CD8-positive, alpha-beta T cell (primary cell): ENCODE measurements at places on chromosomes 2 and 18.

- DNase-seq = no peak
Observed at GRCh38 chr18:47995654-47996053, 65.2 kb upstream of the SMAD2 start.

DNA sequence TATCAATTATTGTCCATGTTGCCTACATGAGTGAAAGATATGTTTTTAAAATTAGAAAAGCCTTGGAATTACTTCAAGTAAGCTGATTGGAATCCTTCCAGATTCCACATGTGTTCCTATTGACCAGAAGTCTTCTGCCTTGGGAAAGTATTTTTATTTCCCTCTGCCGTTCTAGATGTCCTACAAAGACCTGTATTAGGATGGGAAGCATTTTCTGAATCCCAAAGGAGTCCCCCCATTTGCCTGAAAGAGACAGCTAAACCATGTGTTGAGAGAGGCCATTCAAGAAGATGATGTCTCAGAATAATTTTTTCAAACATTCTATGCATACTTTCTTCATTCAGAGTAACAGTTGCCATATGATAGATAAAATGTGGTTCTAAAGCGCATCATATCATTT is 19.0 kb upstream of the MYO1B start:
- DNase-seq = no peak

GRCh38 chr2:75162259-75162658 is 37.1 kb downstream of the TACR1 start:
- DNase-seq = no peak

DNA sequence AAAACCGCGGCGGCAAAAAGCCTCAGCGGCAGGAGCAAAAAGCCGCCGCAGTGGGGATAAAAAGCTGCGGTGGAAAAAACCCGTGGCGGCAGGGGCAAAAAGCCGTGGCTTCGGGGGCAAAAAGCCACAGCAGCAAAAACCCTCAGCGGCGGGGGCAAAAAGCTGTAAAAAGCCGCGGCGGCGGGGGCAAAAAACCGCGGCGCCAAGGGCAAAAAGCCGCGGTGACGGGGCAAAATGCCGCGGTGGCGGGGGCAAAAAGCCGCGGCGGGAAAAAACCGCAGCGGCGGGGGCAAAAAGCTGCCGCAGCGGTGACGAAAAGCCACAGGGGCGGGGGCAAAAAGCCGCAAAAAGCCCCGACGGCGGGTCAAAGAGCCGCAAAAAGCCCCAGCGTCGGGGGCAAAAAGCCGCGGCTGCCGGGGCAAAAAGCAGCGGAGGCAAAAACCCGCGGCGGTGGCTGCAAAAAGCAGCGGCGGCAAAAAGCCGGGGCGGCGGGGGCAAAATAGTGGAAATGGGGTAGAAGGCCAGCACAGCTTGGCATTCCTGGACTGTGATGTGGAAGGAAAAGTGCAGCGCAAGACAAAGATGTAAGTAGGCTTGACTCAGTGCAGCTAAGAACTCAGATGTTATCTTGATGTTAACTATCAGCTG is 151.8 kb downstream of the ANKRD30BL start:
- no peak for DNase-seq

GRCh38 chr18:57833441-57834101 is 30.5 kb upstream of the ATP8B1 start:
- no peak for DNase-seq

DNA sequence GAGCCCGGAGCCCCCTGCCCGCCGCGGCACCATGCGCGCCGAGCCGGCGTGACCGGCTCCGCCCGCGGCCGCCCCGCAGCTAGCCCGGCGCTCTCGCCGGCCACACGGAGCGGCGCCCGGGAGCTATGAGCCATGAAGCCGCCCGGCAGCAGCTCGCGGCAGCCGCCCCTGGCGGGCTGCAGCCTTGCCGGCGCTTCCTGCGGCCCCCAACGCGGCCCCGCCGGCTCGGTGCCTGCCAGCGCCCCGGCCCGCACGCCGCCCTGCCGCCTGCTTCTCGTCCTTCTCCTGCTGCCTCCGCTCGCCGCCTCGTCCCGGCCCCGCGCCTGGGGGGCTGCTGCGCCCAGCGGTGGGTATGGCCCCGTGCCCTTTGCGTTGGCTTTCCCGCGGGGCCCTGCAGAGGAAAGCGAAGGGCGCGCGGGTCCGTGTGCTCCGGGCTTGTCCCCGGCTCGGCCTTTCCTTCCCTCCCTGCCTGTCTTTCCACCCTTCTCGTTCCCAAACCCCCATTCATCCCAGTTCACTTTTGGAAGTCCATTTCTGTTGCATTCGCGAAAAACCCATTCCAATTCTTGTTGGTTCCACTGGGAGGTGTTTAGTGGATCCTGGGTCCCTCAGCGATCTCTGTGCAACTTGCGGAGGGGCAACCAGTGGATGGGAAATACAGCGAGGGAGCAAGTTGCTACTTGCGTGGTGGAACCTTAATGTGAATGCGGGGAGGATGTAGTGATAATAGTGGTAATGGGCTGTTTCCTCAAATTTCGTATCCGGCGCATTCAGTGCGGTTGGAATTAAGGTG is 599 bp downstream of the ADAM23 start:
- DNase-seq = no peak

DNA sequence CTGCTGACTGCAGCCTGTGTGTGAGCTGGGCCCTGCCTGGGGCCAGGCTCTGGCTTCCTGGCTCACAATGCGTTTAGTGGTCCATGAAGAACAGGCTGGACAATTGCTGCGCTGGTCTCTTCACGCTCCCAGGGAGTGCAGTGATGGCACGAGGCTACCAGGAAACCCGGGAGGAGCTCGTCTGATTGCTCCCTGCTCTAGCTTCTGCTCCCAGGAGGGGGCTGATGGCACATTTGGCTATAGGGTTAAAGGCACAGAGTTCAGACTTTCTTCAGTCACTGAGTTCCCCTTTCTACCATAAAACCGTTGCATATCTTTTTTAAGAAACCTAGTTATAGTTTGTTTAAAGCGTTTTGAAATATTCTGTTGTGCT is 60.1 kb downstream of the KCNF1 start:
- DNase-seq = no peak

DNA sequence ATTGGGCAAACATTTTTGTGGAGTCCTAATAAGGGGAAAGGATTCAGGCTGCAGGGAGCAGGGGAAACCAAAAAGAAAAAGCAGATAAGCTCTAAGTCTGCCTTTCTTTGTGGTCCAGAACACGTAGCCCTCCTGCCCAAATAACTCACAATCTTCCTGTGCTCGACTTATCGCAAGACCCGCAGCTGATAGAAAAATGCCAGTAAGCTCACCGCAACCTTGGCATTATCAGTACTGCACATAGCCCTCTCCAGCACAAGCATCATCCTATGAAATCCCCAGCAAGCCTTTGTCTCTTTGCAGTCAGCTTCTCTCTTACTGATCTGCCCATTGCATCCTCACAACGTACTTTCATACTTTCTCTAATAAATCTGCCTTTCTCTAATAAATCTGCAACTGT is 202.4 kb upstream of the HNRNPA3 start:
- DNase-seq = no peak

DNA sequence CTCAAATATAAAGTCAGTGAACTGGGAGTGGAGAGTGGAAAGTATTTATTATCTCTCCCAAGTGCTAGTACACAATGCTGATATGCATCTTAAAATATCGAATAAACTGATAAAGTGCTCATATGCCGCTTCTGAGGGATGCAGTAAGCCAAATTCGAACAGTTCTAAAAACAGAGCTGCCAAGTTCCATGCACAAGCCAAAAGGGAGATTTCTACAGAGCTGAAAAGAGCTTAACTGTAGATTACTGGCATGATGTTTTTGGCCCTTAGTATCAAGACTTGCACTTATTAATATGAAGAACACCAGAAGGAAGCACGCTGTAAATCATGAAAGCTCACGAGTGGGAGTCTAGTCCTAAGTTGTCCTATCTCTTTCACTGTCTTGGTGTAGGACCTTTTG is 7.9 kb downstream of the TMEFF2 start:
- DNase-seq = no peak

GRCh38 chr2:12577567-12578253 is 139.0 kb upstream of the TRIB2 start:
- DNase-seq = no peak

- peak; percentile 37 for DNase-seq
Observed at GRCh38 chr2:12718711-12719399, 2.1 kb downstream of the TRIB2 start.

- no peak for DNase-seq
Observed at GRCh38 chr18:70503060-70503459, 214.2 kb downstream of the SOCS6 start.

GRCh38 chr2:195646424-195646823 is 10.6 kb upstream of the SLC39A10 start:
- no peak for DNase-seq

GRCh38 chr2:175631245-175631623 is 370.8 kb downstream of the LNPK start:
- no peak for DNase-seq

DNA sequence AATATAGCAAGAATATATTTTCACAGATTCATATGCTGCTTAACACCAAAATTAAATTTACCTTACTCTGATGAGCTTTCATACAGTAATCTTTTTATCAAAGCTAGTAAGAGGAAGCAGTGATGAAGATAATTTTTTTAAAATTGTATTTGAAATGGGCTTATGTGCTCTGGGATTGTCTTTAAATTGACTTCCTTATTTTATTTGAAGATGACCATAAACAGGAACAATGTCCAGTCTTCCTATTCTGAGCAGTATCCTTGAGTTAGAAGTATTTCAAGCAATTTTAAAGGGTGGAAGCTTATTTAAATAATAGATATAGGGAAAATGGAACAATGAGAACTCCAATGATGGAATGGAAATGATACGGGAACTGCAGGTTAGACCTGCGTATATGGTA is 211.6 kb downstream of the MCFD2 start:
- no peak for DNase-seq

DNA sequence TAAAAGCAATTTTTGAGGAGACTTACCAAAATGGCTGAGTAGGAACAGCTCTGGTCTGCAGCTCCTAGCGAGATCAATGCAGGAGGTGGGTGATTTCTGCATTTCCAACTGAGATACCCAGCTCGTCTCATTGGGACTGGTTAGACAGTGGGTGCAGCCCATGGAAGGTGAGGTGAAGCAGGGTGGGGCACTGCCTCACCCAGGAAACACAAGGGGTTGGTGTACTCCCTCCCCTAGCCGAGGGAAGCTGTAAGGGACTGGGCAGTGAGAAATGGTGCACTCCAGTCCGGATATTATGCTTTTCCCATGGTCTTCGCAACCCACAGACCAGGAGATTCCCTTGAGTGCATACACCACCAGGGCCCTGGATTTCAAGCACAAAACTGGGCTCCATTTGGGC is 419.0 kb downstream of the NUP35 start:
- DNase-seq = no peak

GRCh38 chr2:10982931-10983701 is 71.4 kb downstream of the KCNF1 start:
- DNase-seq = no peak

DNA sequence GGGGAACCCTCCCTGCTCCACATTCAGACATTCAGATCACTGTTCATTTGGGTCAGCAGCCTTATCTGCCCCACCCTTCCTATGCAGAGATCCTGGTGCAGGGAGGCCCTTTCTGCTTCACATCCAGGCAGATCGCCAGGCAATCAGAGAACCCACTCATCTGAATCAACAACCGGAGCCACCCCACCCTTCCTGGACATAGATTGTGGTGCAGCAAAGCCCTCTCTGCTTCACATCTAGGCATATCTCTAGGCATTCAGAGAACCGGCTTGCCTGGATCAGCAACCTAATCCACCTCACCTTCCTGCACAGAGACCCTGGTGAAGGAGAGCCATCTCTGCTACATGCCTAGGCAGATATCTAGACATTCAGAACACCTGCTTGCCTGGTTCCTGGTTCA is 184.5 kb upstream of the CNTNAP5 start:
- DNase-seq = no peak

GRCh38 chr2:2107141-2107540 is 223.9 kb downstream of the MYT1L start:
- no peak for DNase-seq

- no peak for DNase-seq
Observed at GRCh38 chr2:103963146-103963725, 890.7 kb upstream of the POU3F3 start.

DNA sequence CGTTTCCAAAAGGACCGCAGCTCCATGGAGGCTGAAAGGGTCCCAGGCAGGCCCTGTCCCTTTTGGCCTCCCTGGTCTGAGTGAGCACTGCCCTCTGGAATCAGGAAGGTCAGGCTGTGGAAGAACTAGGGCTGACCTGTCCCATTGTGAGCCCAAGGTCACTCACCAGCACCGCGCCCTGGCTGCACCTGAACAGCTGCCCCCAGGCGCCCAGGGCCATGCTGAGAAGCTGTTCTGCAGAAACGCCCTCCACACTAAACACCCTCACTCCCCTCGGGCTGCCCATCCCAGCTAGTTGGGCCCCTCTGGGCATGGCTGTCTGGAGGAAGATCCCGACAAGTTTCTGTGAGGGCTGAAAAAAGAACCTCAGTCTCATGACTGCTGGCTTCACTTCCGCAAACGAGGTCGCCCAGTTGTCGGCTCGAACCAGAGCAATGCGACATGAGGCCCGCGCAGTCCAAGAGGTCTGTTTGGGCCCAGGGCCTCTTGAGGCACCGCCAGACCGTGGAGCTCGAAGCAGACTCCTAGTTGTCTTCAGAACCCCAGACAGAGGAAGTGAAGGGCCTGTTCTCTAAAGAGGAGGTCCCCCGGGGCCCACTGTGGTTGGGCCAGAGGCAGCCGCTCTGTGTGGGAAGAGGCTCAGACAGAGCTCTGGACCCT is 64.4 kb downstream of the INPP5D start:
- no peak for DNase-seq
